ENCODE measurements at places on chromosomes 11 and 22.

GRCh38 chr11:9493492-9493891 is 32.7 kb downstream of the ZNF143 start:
- no peak for DNase-seq

GRCh38 chr11:35363246-35363801 is 56.0 kb downstream of the SLC1A2 start:
- DNase-seq: peak; percentile 31

- peak; percentile 90 for DNase-seq
Measured at GRCh38 chr11:115408036-115408921, 95.9 kb downstream of the CADM1 start.

DNA sequence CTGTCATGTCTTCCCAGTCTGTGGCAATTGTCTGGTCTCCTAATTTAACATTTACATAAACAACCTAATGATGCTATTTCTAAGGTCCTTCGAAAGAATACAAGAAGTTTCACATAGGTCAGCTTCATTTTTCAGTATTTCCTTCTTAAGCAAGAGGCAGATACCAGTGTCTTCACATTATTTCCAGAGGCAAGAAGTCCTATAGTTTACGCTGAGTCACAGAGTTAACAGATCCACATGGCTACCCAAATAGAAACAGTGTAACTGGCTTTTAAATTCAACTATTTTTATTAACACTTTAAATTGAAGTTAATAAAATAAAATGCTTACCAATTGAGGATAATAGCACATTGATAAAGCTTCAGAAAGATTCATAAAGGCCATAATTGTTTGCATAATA is 10.9 kb downstream of the PRRG4 start:
- no peak for DNase-seq

GRCh38 chr11:31921081-31921480 is 110.0 kb upstream of the PAX6 start:
- no peak for DNase-seq
